ENCODE measurements at places on chromosomes 7 and 10. TPM values are rescaled to one million over a fixed set of nuclear protein-coding genes. Genes with fewer than 3 reads are reported as not detected.

GRCh38 chr10:78805176-78805575 lies 263.6 kb upstream of the ZMIZ1 start:
- H3K27ac ChIP-seq, result no peak overlapping the region
- H3K36me3 ChIP-seq, result no peaks in the 10 kb centered on the region
- no peaks in the 10 kb centered on the region for H3K27me3 ChIP-seq
- no peaks in the 10 kb centered on the region for H3K4me1 ChIP-seq
- no peak for DNase-seq
- no peak overlapping the region for H3K4me3 ChIP-seq

GRCh38 chr10:22737587-22737986 lies 23.2 kb upstream of the PIP4K2A start:
- no peaks in the 10 kb centered on the region for H3K36me3 ChIP-seq
- no peaks in the 10 kb centered on the region for H3K27me3 ChIP-seq
- no peak for DNase-seq

GRCh38 chr10:71561003-71561574 lies 158.5 kb downstream of the C10orf105 start:
- no peak for DNase-seq
- no peak overlapping the region for H3K4me3 ChIP-seq
- no peaks in the 10 kb centered on the region for H3K4me1 ChIP-seq
- no peak overlapping the region for H3K27ac ChIP-seq
- H3K36me3 ChIP-seq, result no peaks in the 10 kb centered on the region

DNA sequence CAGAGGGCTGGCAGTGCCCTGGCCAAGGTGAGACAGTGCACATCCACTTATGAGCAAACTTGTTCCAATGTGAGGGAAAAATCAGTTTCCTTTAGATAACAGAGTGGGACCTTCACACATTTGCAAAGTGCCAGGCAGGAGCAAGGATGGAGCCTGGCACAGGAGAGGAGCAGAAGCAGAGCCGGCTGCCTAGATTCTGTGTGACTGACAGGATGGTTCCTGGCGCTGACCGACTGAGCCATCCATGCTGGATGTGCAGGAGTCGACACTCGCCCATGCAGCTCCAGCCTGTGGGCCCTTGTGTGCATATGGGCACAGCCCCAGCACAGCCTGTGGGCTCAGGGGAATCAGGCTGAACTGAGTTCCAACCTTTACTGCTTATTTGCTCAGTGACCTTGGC lies 346.5 kb downstream of the GRID1 start:
- no peak overlapping the region for H3K4me3 ChIP-seq
- H3K4me1 ChIP-seq, result peaks cover 22% of the 10 kb centered on the region
- H3K27me3 ChIP-seq, result no peaks in the 10 kb centered on the region
- DNase-seq, result no peak

GRCh38 chr7:128737867-128738385 lies 1.2 kb upstream of the CALU start:
- no peaks in the 10 kb centered on the region for H3K36me3 ChIP-seq
- H3K4me3 ChIP-seq, result no peak overlapping the region
- H3K27ac ChIP-seq, result no peak overlapping the region
- H3K27me3 ChIP-seq, result no peaks in the 10 kb centered on the region
- peaks cover 14% of the 10 kb centered on the region for H3K4me1 ChIP-seq
- no peak for DNase-seq

- no peaks in the 10 kb centered on the region for H3K27me3 ChIP-seq
- H3K36me3 ChIP-seq, result peaks cover 10% of the 10 kb centered on the region
- H3K27ac ChIP-seq, result no peak overlapping the region
- no peaks in the 10 kb centered on the region for H3K4me1 ChIP-seq
- DNase-seq, result no peak
Measured at GRCh38 chr10:48439581-48440041, 133.1 kb downstream of the MAPK8 start.

DNA sequence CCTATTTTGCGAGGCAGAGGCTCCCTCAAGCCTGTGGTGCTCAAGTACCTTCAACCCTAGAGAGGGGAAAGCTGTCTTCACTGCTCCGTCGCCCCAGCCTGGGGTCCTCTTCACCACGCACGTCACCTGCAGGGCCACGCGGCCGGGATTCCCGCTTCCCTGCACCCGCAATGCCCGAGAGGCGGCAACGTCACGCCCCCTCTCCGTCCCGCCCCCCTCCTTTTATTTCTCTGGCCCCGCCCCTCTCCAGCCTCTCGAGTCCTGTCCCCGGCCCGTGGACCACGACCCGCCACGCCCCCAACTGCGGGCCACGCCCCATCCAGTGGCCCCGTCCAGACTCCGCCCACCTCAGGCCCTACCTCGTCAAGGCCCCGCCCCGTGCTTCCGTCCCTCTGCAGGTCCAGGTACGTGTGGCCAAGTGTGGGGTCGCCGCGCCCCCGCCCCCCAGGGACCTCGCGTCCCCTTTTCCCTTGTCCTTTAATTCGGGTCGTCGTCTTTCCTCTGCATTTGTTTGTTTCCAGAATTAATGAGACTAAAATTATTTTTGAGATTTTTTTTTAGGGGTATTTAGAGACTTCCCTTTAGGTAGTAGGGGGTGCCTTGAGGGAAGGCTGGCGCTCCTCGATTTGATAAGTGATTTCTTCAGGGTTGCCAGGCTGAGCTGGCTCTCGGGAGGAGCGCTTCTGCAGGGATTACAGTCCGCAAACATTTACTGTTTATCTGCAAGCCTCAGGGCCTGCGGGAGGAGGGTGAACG lies 69.8 kb upstream of the BAIAP2L1 start:
- H3K4me1 ChIP-seq, result no peaks in the 10 kb centered on the region
- H3K4me3 ChIP-seq, result no peak overlapping the region
- no peaks in the 10 kb centered on the region for H3K27me3 ChIP-seq
- no peak overlapping the region for H3K27ac ChIP-seq

DNA sequence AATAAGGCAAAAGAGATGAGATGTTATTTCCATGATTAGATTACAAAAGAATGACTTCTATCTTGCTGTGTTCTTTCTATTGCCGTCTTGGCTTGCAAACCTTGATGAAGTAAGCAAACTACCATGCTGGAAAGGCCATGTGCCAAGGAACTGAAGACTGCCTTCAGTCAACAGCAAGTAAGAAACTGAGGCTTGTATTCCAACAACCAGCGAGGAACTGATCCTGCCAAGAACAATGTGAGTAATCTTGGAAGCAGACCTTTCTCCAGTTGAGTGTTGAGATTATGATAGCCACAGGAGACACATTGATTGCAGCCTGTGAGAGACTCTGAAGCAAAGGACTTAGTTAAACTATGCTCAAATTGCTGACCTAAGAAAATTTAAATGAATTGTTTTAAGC lies 164.6 kb upstream of the GRM3 start:
- DNase-seq, result no peak
- H3K4me3 ChIP-seq, result no peak overlapping the region
- H3K27ac ChIP-seq, result no peak overlapping the region
- no peaks in the 10 kb centered on the region for H3K4me1 ChIP-seq

GRCh38 chr7:6271060-6271658 lies 1.3 kb downstream of the CYTH3 start:
- peaks cover 11% of the 10 kb centered on the region for H3K27me3 ChIP-seq
- H3K27ac ChIP-seq, result no peak overlapping the region
- no peaks in the 10 kb centered on the region for H3K36me3 ChIP-seq
- H3K4me1 ChIP-seq, result peaks cover 26% of the 10 kb centered on the region
- peak; percentile 15 for DNase-seq

- no peaks in the 10 kb centered on the region for H3K4me1 ChIP-seq
- no peak overlapping the region for H3K27ac ChIP-seq
- DNase-seq, result no peak
- no peaks in the 10 kb centered on the region for H3K36me3 ChIP-seq
Measured at GRCh38 chr10:97590082-97590747, 694 bp downstream of the C10orf62 start.

DNA sequence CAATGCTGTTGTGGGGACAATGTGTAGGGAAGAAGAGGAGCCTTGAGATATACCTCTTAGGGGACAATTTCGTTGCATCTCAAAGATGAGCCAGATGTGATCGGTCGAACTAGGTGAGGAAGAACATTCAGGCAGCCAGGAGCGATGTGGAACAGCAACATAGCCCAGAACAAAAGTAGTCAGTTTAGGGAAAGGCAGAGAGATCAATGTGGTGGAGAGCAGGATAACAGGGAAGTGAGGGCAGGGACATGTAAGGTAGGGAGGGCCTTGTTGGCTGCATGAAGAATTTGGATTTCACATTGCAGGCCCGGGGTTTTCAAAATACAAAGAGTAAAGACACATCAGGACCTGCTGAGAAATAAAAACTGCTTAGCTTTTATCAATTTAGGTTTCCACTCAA lies 29.1 kb upstream of the MACC1 start:
- H3K27ac ChIP-seq, result no peak overlapping the region
- DNase-seq, result no peak
- H3K4me3 ChIP-seq, result no peak overlapping the region
- H3K4me1 ChIP-seq, result no peaks in the 10 kb centered on the region

- no peaks in the 10 kb centered on the region for H3K27me3 ChIP-seq
- no peak overlapping the region for H3K27ac ChIP-seq
- no peaks in the 10 kb centered on the region for H3K4me1 ChIP-seq
Measured at GRCh38 chr10:75779276-75779675, 347.9 kb downstream of the LRMDA start.

DNA sequence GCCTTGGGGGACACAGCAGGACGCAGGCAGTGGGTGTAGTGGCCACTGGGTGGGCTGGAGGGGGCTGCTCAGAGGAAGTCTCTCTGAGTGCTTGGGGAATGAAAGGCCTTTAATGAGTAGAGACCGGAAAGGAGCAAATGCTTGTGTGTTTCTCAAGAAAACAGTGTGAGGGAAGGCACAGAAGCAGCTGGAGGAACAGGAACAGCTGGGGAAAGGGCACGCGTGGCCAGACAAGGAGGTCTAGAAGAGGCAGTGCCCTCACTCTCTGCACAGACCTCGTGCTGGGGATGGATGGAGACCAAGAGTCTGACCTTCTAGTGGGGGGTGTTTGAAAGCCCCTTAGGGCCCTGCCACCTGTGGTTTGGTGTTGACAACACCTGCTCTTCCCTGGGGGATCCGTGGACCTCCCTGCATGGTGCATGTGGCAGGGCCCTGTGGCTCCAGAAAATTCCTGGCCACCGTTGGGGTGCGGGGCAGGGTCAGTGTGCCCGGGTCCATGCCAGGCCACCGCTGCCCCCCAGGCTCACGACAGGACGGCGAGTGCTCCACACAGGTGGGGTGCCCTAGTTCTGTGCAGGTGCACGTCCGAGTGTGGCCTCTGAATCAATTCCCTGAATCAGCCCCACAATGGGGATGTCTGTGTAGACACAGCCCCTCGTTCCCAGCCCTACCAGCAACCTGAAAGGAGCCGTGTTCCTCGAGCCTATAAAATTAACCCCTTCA lies 25.9 kb upstream of the FAM20C start:
- no peaks in the 10 kb centered on the region for H3K36me3 ChIP-seq
- peaks cover 26% of the 10 kb centered on the region for H3K27me3 ChIP-seq
- no peak overlapping the region for H3K4me3 ChIP-seq
- H3K27ac ChIP-seq, result no peak overlapping the region
- no peak for DNase-seq

- no peak overlapping the region for H3K4me3 ChIP-seq
- no peak overlapping the region for H3K27ac ChIP-seq
- DNase-seq, result no peak
- no peaks in the 10 kb centered on the region for H3K27me3 ChIP-seq
- H3K4me1 ChIP-seq, result no peaks in the 10 kb centered on the region
- peaks cover 2% of the 10 kb centered on the region for H3K36me3 ChIP-seq
Measured at GRCh38 chr7:22944022-22944421, 69.9 kb downstream of the HYCC1 start.

- peaks cover 9% of the 10 kb centered on the region for H3K27me3 ChIP-seq
- no peaks in the 10 kb centered on the region for H3K4me1 ChIP-seq
- H3K27ac ChIP-seq, result no peak overlapping the region
- H3K4me3 ChIP-seq, result no peak overlapping the region
Measured at GRCh38 chr7:44497155-44498027, 6.9 kb upstream of the NUDCD3 start.

DNA sequence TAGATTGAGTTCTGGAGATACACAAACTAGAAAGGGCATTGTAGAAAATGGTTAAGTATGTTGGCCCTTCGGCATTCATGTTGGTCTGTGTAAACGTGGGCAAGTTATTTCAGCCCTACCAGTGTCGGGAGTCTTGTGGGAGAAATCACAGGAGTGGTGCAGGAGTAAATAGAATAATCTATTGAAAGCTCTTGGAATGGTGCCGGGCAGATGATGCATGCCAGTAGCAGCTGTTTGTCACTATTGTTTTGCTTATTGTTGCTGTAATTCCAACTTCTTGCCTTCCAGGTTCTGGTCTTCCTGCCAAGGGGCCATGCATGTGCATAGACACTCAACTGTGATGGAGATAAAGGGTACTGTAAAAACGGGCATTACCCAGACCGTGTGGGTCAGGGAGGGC lies 259.4 kb downstream of the CAMK1D start:
- no peak overlapping the region for H3K4me3 ChIP-seq
- H3K27me3 ChIP-seq, result no peaks in the 10 kb centered on the region
- peaks cover 5% of the 10 kb centered on the region for H3K36me3 ChIP-seq

DNA sequence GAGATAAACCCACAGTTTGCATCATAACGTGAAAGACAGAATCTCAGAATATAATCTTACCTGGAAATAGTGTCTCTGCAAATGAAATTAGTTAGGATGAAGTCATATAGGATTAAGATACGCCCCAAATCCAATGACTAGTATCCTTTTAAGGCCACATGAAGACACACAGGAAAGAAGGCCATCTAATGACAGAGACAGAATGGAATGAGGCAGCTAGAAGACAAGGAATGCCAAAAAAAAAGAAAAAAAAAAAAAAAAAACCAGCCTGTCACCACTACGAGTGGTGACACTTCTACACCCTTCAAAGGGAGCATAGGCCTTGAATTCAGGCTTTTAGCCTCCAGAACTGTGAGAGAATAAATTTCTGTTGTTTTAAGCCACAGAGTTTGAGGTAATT lies 82.9 kb downstream of the HYCC1 start:
- DNase-seq, result no peak
- no peaks in the 10 kb centered on the region for H3K36me3 ChIP-seq
- no peaks in the 10 kb centered on the region for H3K4me1 ChIP-seq
- no peak overlapping the region for H3K27ac ChIP-seq
- H3K4me3 ChIP-seq, result no peak overlapping the region
- H3K27me3 ChIP-seq, result no peaks in the 10 kb centered on the region

- no peaks in the 10 kb centered on the region for H3K36me3 ChIP-seq
- no peak for DNase-seq
- no peak overlapping the region for H3K4me3 ChIP-seq
- H3K27ac ChIP-seq, result no peak overlapping the region
- peaks cover 9% of the 10 kb centered on the region for H3K4me1 ChIP-seq
- no peaks in the 10 kb centered on the region for H3K27me3 ChIP-seq
Measured at GRCh38 chr10:93899109-93899508, 5.3 kb downstream of the SLC35G1 start.

RARRES2 gene
- total RNA-seq, result 6.5 TPM

PILRA gene
- 4.6 TPM for total RNA-seq

CLRN3 gene
- 0.05 TPM for total RNA-seq

IL6 gene
- total RNA-seq, result 0.24 TPM

ZSWIM8 gene
- 27.1 TPM for total RNA-seq

H2BK1 gene
- total RNA-seq, result not detected

TWIST1 gene
- 0.66 TPM for total RNA-seq

FAM241B gene
- 1.0 TPM for total RNA-seq
